ENCODE measurements at places on chromosomes 5 and 9.

- no peak for DNase-seq
Observed at GRCh38 chr5:58505971-58506640, 14.9 kb downstream of the GAPT start.

DNA sequence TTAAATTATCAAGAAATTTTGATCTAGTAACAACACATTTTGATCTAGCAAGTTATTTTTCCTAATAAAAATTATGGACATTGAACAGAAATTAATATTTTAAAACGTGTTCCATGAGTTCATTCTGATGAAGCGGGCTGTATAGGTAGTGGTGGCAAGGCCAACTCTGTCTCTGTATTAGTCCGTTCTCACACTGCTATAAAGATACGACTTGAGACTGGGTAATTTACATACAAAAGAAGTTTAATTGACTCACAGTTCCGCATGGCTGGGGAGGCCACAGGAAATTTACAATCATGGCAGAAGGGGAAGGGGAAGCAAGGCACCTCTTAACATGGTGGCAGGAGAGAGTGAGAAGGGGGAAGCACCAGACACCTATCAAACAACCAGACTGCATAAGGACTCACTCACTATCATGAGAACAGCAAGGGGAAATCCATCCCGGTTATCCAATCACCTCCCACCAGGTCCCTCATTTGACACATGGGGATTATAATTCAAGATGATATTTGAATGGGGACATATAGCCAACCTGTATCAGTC, 61.2 kb downstream of the TMEM232 start:
- no peak for DNase-seq

- no peak for DNase-seq
Observed at GRCh38 chr9:93002700-93003099, 55.4 kb downstream of the FGD3 start.

GRCh38 chr9:125885405-125886034, 138.3 kb downstream of the PBX3 start:
- no peak for DNase-seq

DNA sequence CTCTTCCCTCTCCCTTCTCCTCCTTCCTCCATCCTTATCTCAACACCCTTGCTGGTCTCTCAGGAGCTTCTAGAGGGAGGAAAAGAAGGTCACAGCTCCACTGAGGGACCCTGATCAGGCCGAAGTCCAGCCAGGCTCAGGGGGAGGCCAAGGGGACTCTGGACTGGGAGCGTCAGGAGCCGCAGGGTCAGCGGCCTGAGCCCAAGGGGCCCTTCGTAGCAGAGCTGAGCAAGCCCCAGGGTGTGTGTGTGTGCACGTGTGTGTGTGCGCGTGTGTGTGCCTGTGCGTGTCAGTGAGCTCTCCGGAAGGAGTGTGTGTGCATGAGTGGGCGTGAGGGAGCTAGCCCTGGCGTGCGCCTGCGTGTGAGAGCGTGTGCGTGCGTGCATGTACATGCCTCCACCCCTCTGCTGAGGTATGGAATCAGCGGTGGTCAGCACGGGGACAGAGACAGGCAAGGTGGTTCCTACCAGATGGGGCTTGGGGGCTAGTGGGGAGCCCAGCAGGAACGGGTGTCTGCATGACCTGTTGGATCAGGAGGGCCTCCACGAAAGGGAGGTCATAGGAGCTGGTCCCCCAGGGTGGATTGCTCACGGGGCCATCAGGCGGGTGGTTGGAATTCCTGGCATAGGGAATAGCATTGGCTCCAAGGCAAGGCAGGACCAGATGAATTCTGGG, 10.0 kb upstream of the AGPAT2 start:
- no peak for DNase-seq
